ENCODE measurements at places on chromosomes 6 and 20.

DNA sequence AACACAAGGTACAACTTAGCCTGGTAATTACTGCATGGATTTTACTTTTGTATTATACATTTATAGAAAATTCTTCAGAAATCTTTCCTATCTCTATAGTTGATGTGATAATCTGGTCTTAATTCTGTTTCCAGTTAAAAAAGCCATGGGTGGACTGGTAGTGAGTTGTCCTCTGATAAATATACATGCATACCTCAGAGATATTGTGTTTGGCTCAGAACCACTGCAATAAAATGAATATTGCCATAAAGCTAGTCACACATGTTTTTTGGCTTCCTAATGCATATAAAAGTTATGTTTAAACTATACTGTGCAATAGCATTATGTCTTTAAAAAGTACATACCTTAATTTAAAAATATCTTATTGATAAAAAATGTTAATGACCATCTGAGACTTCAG lies 708.6 kb upstream of the MARCKS start:
- no peak for DNase-seq

GRCh38 chr6:127185437-127185995 lies 67.0 kb downstream of the RSPO3 start:
- DNase-seq, result no peak

- DNase-seq, result no peak
These were observed 168.9 kb upstream of the JARID2 start for GRCh38 chr6:15077006-15077405.

GRCh38 chr6:43921548-43922425 lies 151.8 kb downstream of the VEGFA start:
- DNase-seq, result no peak

DNA sequence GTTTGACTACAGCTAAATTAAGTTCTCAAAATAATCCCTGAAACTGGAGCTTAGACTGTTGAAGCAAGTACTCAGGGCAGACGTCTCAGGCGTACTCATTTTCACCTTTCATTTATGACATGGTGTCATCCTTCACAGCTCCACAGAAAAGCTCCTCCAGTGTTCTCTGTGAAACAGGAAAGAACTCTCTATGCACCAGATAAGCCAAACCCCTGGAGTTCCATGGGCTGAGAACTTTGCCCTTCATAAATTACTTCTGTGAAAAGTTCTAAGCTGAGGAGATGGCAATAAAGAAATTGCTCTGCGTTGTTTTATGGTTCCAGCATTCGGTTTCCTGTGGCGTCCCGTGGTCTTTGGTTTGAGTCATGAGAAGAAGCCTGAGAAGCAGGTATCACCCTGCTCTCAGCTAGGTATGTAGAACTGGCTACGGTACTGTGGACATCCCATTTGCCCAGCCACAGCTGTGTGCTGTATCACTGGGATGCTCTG lies 20.2 kb upstream of the RREB1 start:
- DNase-seq, result no peak

DNA sequence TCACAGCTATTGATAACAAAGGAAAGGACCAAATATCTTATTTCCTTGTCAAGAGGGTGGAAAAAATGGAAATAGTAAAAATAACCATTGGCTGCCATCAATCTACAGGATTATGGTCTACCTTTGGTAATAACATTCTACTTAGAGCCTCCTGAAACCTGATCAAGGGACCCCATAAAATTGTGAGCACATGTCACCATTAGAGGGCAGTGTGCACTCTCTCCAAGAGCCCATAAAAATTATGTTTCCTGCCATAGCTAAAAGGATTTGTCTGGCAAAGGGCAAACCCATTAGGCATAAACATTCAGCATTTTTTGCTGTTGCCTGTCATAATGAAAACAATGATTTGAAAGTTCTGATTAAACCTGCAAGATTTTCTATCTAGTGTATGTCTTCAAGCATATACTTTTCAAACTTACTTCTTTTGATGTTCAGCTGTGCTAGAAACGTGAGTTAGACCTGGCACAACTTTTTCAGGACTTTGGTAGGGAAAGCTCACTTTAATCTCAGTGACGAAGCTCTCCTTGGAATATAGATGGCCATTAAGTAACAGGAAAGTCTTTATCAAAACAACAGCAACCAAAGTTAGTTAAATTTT lies 120.7 kb upstream of the ZFP64 start:
- DNase-seq, result no peak

GRCh38 chr20:46186210-46186609 lies 68.1 kb downstream of the CD40 start:
- DNase-seq, result no peak

DNA sequence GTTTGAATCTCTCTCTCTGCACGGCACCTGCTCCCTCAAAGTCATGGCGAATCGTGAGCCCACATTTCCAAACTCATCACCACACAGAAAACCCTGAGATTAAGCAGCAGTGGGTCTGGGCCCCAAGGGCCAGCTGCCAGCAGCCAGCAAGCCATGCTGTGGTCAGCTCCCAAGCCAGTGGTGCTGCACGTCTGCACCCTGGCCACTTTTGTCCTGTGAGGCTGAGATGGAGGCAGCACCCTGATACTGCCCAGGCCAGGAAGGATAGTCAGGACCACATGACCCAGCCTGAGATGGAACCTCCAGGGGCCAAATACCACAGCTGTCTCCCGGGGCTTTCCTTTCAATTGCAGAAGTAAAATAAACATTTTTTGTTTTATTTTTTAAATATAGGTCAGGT lies 93.9 kb downstream of the PRND start:
- no peak for DNase-seq

DNA sequence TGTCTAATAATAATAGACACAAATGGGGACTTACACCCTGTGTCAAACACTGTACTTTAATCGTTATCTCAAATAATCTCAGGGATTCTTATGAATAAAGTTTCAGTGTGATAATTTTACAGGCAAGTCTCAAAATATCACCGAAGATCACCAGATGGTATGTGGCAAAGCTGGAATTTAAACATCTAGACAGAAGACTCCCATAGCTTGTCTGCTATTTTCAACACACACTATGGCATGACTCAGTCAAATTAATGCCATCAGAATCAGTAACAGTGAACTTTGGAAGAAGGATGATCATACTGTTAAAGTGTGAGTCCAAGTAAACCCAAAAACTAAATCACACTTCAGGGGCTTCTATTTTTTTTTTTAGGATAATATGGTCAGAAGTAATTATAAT lies 867.6 kb upstream of the FLRT3 start:
- no peak for DNase-seq

DNA sequence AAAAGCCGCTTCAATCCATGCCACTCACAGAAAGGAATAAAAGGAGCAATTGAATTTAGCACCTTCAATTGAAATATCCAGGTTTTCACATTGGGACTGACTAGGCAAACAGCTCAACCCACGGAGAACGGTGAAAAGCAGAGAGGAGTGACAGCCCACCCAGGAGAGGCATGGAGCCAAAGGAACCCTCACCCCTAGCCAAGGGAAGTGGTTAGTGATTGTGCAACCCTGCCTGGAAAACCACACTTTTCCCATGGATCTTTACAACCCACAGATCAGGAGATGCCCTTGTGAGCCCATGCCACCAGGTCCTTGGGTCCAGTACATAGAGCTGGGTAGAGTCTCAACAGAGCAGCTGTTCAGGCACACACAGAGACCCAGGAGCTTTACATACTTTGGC lies 911.8 kb downstream of the EPHA7 start:
- DNase-seq, result no peak

DNA sequence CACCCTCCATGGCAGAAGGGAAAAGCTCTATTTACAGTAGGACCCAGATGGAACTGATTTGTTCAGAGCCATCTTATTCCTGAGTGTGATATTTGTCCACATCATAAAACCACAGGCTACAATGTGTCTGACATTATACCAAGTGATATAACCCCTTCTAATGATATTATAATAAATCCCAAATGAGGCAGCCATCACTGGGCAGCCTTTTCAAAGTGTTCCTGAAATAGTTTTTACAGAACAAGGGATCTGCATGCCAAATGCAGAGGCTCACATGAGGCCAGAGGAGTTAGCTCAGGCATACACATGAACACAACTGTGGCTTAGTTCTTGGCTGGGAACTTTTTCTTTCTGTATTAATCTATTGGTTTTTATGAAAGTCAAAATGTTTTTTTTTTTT lies 207.7 kb downstream of the MAFB start:
- DNase-seq, result no peak

DNA sequence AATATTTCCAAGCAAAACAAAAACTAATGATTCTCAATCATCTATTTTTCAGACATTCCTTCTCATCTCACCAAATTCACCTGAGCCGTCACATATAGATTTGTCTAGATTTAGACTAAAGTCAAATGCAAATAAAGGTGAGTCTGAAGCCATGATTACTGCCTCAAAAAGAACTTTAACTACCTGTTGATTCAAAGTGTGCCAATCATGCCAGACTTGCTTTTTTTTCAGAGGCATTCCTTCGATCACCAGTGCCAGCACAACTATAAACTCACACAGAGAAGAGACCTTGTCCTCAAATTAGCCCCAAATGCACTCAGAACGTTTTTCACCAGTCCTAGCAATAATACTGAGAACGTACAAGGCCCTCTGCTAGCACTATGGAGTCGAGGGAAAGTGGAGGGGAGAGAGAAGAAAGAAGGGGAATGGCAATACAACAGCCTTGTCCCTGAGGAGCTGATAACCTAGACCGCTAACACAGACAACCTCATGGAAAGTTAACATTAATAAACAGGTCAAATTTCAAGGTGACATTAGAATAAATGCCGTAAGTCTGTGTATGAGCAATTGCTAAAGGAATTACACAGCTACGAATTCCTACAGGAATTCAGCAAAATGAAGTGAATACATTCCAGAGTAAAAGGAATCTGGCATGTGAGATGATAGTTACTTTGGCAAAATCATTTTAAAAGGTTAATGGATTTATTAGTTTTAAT lies 60.9 kb downstream of the EPB41L2 start:
- DNase-seq, result no peak

DNA sequence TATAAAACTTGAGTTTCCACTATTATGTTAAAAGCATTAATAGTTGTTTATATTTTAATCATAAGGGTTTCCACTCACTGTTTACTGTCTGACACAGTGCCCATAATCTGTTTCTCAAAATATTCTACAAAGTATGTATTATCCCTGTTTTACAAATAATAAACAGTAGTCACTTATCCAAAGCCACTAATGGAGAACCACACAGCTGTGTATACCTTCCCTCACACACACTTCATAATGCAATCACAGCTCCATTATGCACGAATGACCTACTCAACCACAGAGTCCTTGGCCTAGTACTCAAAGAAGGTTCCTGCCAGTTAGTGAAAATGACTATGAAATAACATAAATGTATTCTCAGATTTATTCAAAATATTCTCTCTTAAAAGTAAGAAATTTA lies 103.1 kb downstream of the EPB41L2 start:
- no peak for DNase-seq

- no peak for DNase-seq
These were observed 197.5 kb upstream of the SULF2 start for GRCh38 chr20:47982574-47983360.

GRCh38 chr20:49385465-49385864 lies 97.0 kb downstream of the KCNB1 start:
- no peak for DNase-seq

DNA sequence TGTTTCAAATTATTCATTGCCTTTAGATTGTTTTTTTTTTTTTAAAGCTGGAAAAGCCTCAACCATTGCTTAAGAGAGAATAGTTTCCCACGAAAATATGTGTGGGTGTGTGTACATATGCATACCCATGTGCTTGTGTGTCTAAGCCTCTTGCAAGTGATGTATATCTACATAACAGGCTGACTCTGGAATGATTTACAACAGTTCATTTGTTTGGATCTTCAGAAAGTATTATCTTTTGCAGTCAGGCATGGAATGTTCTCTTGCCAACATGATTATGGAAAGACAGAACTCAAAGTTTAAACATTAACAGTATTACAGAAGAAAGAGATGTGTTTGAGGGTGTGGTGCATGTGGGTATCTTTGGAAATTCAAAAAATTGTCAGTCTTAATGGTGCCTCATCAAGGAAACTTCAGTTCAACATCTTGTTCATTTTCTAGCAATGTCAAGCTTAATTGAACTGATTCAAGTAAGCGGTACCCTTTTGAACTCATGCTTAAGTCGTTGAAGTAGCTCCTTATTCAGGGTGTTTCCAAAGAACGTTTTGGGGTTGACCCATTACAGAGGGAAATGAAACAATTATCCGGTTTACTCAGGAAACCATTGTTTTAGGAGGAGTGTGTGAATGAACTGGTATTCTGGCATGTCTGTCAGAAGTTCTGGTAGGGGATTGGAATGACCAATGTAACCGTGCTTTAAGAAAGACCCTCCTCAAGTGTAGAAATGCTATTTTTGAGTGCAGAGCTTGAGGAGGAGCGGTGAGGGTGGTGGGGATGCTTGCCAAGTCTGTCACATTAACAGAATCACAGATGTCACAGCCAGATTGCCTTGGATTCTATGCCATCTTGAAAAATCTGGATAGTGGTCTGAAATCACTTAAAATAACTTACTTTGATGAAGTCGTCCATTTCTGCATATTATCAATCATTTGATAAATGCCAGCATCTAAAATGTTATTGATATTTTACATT lies 60.3 kb downstream of the ADGRG6 start:
- no peak for DNase-seq

DNA sequence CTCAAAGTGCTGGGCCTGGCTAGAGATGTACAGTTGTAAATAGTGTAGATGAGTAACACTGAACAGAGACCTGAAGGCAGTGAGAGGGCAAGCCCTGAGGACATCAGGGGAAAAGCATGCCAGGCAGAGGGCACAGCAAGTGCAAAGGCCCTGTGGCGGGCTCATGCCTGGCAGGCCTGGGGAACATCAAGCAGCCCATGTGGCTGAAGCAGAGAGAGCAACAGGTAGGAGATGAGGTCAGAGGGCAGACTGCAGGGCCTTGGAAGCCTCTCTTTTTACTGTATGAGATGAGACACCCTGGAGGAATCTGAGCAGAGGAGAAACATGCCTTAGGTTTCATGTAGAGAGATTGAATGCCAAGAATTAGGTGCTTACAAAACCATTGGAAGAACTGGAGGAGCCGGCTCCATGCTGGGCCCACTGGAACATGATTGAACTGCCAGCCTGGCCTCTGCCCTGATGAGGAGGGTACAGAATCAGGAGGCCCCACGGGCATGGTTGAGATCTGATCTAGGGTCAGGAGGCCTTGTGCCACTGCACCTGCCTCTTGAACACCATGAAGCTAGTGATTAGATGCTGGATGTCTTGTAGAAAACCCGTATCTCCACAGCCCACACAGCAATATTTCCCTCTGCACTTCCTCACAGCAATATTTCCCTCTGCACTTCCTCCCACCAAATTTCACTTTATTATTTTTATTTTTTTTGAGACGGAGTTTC lies 5.9 kb upstream of the HMGA1 start:
- DNase-seq, result no peak

DNA sequence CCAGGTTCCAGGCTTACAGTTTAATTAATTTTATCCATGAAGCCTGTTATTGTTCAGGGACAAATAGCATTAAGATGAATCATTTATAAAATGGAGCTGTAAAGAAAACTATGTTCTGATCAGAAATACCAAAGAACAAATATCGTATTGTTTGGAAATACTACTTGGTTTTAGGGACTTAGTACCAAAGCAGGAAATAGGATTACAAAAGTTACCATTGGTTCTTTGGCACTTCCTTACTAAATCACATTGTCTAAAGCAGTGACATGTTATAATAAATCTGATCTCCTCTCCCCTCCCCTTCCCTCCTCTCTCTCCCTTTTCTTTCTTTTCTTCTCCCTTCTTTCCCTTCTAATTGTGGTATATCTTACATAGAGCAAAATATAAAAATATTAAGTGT lies 29.6 kb downstream of the CRYBG1 start:
- no peak for DNase-seq

Data from caudate nucleus (tissue), 63 donors.